ENCODE measurements at places on chromosomes 1 and 21. TPM values are rescaled to one million over a fixed set of nuclear protein-coding genes. Genes with fewer than 3 reads are reported as not detected.

The SPRR2G gene
- total RNA-seq, result not detected

The ANKRD65 gene
- total RNA-seq, result 42.3 TPM

The TMIGD3 gene
- total RNA-seq, result 4.8 TPM

The TATDN3 gene
- 10.1 TPM for total RNA-seq

The PLA2G4A gene
- total RNA-seq, result 11.8 TPM

The SYDE2 gene
- total RNA-seq, result 14.3 TPM

The CR1 gene
- total RNA-seq, result 15.4 TPM

The C1orf21 gene
- 40.1 TPM for total RNA-seq

The PSMB2 gene
- total RNA-seq, result 45.6 TPM

The NBPF6 gene
- total RNA-seq, result not detected

The SH3BGR gene
- total RNA-seq, result not detected

The TMOD4 gene
- total RNA-seq, result not detected

The SLX9 gene
- 29.7 TPM for total RNA-seq

The RPTN gene
- total RNA-seq, result not detected

Data from upper lobe of left lung (tissue), 6 donors.